ENCODE measurements at places on chromosomes 13 and 19.

DNA sequence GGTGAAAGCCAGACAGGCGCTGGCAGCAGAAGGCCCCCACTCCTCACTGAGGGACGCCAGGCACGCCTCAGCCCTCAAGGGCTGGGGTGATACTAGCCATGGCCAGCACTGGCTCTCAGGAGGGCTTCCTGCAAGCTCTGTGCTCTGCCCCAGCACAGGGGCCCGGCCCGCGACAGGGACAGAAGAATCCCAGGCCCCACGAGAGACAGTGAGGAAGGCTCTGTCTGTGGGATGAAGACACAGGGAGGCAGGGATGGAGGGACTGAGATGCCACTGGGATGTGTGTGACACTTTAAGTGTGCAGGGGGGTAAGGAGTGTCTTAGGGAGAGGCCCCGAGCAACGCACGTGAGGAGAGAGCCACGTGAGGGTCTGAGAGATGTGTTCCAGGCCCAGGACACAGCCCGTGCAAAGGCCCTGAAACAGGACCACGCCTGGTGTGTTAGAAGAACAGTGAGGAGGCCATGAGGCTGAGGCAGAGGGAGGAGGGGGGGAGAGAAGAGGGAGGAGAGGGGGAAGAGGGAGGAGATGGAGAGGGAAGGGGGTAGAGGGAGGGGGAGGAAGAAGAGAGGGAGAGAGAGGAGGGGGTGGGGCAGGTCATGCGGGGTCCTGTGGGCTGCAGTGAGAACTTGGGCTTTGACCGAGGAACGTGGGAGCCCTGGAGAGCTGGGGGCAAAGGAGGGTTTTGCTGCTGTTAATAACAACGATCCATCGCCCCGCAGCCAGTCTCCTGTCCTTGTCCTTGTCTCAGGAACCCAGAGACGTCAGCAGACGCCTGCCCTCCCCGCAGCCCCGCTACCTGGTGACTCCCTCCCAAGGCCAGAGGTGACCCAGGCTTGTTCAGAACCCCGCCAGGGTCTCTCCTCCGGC is 7.2 kb downstream of the RPL36 start:
- DNase-seq: no peak

DNA sequence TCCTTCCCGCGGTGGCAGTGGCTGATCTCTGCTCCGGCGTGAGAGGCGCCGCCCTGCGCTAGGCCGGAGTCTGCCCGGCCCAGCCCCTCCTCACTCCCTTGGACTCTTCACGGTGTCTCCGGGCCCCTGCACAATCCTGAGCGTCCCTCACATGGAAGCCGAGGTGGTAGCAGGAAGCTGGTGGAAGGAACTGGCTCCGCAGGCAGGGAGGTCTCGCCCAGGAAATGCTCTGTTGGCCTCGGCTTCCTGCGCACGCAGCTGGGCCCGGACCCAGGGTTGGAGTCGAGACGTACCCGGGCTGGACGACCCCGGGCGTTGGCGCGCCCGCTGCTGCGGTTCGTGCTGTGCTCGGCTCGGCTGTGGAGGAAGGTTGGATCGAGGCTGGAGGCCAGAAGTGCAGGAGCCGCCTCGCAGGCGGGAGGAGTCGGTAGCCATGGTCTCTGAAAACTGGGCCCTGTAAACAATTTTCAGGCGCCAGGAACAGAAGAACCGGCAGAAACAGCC is 46.3 kb downstream of the ZNF724 start:
- no peak for DNase-seq

DNA sequence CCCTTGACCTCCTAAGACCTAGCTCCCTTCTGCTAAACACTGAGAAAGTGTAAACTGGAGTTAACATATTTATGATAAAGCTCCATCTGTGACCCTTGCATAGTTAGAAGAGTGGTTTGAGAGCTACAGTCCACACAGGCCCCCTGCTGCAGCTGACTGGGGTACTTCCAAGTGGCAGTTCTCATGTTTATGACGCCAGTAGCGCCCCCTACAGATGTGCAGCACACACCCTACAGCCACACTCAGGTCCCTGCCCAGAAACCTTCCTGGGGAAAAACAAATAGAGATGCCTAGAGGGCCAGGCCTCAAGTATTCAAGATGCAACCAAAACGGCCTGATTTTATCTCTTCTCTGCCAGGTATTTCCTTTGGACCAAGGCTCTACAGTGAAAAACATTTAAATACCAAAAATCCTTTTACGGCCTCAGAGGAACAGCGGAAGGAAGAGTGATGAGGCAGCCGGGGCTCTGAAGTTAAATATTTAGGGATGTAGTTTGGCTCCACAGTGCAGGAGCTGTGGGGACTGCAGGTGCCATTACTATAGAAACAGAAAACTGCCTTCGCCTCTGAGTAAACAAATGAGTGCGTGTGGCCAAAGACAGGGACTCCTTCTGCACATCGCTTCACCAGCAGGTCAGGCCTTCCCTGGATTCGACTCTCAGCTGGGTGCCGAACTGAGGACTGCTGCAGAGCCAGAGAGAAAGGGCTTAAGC is 553.1 kb downstream of the EFNB2 start:
- no peak for DNase-seq

DNA sequence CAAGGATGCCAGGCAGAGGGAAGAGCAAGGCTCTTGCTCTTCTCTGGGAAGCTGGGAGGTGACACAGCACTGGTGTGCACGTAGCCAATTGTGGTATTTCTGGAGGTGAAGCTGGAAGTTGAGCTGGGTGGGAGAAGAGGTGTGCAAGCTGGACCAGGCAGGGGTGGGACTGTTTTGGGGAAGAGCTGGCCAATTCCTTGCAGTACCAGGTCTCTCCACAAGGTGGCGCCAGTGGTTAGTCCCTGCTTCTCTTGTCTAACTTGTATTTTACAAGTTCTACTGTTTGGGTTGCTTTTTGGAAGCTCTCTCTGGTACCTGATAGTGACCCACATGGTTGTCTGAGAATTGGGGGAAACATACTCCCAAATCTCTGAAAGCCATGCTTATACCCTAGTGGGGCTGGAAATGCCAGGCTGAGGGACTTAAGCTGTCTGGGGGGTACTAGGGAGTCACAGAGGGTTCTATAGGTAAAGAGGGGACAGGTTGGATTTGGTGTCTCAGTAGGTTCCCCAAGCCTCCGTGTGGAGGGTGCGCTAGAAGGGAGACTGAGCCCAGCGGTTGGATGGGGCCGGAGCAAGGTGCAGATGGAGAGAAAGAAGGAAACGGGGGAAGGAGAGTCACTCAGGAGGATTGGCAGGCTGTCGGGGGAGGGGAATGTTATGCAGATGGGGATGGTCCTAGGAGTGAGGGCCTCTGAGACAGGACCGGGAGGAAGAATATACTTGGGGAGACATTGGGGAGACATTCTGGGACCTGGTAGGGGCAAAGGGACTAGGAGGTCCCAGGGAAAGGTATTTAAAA is 3.0 kb downstream of the HPN start:
- no peak for DNase-seq

GRCh38 chr19:29040292-29040691 is 172.7 kb downstream of the UQCRFS1 start:
- DNase-seq: no peak

- no peak for DNase-seq
Observed at GRCh38 chr13:65917731-65918130, 1312.4 kb downstream of the PCDH9 start.

- DNase-seq: no peak
Observed at GRCh38 chr13:110229905-110230563, 76.9 kb downstream of the COL4A1 start.

DNA sequence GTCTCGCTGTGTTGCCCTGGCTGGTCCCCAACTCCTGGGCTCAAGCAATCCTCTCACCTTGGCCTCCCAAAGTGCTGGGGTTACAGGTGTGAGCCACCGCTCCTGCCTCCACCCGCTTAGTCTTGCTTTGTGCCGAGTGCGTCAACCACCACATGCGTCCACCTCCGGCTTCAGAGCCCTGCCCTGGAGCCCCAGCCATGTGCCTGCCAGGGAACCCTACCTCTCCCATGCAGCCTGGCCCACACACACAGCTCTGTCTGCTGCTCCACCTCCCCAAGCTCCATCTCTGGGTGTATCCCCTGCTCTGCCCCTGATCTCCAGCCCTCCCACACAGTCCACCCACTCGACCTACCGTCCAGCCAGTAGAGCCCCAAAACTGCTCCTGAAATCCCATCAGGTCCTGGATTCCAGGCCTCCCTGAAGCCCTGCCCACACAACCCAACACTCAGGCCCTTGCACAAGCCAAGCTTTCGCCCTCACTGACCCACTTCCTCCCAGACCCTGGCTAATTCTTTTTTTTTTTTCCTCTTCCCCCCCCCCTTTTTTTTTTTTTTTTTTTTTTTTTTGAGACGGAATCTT is 9.6 kb downstream of the CYP2F1 start:
- no peak for DNase-seq

- DNase-seq: no peak
Observed at GRCh38 chr13:28750187-28751045, 31.6 kb upstream of the SLC46A3 start.

DNA sequence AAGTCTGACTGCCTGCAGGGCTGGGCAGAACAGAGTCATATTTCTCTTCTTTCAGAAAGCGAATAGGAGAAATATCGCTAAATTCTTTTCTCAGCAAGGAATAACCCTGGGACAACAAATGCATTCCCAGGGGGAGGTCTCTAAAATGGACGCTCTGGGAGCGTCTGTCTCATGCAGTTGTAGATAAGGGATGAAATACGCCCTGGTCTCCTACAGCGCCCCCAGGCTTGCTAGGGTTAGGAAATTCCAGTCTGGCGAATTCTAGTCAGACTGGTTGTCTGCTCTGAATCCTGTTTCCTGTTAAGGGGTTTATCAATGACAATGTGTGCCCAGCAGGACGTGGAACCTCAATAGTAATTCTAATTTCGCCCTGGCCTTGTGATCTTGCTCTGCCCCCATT is 1214.1 kb downstream of the DIAPH3 start:
- DNase-seq: no peak

- DNase-seq: no peak
Observed at GRCh38 chr13:71499235-71499634, 367.8 kb downstream of the DACH1 start.

DNA sequence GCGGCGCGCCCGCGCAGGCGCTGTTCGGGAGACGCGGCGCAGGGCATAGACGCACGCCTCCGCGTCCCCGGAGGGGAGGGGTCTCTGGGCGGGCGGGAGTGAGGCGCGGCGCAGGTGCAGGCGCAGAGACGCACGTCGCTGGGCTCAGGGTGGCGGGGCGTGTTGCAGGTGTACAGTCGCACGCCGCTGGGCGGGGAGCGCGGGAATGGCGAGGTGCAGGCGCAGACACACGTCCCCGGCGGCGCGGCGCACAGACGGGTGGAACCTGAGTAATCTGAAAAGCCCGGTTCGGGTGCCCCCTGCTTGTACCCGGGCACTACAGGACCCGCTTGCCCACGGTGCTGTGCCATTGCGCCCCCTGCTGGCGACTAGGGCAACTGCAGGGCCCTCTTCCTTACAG is 44.7 kb downstream of the PLPP2 start:
- DNase-seq: no peak

DNA sequence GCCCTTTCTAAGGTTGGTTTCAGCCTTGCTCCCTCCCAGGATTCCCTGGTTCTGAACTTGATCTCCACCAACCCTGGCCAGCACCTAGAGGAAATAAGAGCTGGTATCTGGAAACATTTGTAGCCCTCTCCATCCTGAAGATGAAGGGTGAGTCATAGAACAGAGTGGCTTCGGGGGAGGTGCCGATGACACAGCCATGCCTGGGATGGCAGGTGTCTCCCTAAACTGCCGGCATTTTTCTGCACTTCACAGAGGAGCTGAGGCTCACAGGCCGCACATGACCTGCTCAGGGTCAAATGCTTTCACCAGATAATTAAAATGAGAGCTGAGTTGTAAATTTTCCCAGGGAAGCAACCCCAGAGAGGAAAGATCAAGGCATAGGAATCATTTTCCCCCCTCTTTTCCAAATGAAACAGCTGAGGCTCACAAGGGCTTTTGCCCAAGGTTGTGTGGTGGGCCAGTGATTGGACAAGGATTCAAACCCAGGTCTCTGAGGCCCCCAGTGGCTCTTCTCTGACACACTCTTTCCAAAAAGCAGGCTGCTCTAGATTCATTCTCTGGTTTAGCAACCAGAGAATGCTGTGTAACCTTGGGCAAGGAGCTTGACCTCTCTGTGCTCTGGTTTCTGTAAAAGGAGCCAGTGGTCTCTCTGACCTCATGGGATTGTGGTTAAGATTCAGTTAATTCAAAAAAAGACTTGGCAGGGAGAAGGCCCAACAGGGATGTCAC is 1.2 kb upstream of the SLC25A42 start:
- no peak for DNase-seq

DNA sequence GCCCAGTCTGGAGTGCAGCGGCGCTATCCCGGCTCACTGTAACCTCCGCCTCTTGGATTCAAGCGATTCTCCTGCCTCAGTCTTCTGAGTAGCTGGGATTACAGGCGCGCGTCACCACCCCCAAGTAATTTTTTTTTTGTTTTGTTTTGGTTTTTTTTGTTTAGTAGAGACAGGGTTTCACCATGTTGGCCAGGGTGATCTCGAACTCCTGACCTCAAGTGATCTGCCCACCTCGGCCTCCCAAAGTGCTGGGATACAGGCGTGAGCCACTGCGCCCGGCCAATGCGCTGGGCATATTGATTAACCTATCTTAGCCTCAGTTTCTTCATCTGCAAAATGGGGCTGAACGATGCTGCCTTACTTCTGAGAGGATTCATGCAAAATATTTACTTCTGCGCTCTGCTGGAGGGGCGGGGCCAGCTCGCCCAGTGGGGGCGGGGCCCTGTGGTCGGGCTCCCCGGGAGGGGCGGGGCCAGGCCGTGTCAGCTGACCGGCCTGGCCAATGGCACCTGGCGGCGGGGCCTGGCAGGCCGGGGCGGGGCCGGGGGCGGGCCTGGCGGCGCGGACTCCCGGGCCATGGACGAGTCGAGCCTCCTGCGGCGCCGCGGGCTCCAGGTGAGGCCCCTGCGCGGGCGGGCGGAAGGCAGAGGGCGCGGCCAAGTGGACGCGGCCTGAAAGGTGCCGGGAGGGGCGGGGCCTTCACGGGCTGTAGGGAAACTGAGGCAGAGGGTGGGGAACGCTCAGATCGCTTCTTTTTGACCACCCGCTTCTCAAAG is at the start of gene MAST3:
MAST3 (plus strand) TSS at position 562 of the 776 bp plus-strand sequence; CDS start at position 577, 15 bp downstream.
- no peak for DNase-seq

- DNase-seq: no peak
Observed at GRCh38 chr13:102817241-102817640, 18.3 kb downstream of the BIVM start.

DNA sequence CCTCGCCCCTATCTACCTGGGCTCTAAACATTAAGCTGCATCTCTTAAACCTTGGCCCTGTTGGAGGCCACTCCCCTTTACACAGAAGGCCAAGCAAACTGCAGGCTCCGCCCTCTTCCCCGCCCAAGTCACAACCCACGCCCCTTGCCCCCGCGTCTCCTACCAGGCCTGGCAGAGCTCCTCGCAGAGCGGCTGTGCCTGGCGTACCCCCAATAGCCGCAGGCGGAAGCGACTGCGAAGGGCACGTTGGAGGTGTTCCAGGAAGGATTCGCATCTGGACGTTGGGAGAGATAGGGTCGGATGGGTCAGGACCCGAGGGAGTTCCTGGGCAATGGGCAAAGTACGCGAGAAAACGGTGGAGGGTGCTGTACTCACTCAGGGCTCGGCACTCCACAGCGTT is 5.9 kb downstream of the RTBDN start:
- no peak for DNase-seq

GRCh38 chr13:33490461-33491327 is 205.1 kb upstream of the STARD13 start:
- DNase-seq: no peak

- DNase-seq: no peak
Observed at GRCh38 chr13:45852494-45852893, 941 bp upstream of the SIAH3 start.

All from NCI-H1417 treated with DMSO at 0.1 percent for 48 hours (cell line).